Colonic mucosa (tissue), 4 donors: ENCODE measurements at places on chromosomes 3 and 15. TPM values are rescaled to one million over a fixed set of nuclear protein-coding genes. Genes with fewer than 3 reads are reported as not detected.

GPR27 gene
- total RNA-seq = 0.61 TPM

DNA sequence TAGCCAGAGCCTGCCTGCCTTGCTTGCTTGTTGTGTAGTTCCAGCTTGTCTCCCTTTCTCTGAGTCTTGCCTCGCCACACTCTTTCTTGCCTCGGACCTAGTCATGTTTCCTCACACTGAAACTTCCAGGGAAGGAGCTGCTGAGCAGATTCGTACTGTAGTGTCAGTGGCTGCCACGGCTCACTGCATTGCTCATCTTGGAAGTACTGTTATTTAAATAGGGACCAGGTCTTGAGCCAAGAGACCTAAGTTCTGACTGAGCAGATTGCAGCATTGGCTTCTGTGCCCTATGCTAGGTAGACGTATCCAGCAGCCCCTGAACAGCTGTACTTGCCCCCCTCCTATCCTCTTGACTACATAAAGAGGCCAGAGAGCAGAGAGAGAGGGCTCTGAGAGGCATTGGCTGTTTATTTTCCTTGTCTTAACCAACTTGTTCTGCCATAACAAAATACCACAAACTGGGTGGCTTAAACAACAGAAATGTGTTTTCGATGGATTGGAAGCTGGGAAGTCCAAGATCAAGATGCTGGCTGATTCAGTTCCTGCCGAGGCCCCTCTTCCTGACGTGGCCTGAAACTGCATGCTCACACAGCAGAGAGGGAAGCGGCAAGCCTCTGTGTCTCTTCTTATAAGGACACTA, 5.8 kb upstream of the RARRES1 start:
- no peak overlapping the region for H3K27ac ChIP-seq
- peaks cover 3% of the 10 kb centered on the region for H3K36me3 ChIP-seq
- H3K27me3 ChIP-seq = no peaks in the 10 kb centered on the region
- H3K4me3 ChIP-seq = no peak overlapping the region

DNA sequence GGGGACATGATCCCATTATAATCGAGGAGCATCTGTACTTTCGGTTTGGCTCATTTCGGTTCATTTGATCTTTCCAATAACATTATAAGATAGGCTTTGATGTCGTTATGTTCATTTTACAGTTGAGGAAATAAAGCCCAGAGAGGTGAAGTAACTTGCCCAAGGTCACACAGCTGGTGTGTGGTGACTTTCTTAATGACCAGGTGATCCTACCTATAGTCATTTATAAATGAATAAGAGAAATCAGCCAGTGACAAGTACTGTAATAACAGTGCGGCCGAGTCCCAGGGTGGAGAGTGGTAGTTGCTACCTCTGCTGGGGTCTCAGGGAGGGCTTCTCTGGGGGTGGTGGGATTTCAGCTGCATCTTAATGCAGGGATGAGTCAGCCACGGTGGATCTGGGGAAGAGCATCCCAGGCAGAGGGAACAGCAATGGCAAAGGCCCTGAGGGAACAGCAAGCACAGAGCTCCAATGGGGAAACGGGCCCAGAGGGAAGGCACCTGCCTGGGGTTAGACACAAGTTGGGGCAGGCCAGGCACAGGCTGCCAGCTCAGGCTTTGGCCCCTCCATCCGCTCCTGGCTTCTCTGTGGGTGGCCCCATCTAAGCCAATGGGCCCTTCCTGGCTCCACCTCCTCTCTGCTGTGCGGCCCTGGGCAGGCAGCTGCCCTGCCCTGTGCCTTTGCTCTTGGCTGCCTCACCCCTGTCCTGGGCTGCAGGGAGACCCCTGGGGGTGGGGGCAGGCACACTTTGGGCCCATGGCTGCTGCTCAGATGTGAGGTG, 1.1 kb upstream of the FBLN2 start:
- H3K27ac ChIP-seq = no peak overlapping the region
- H3K36me3 ChIP-seq = no peaks in the 10 kb centered on the region

GRCh38 chr15:40764629-40765103, 798 bp downstream of the GCHFR start:
- DNase-seq = no peak
- H3K36me3 ChIP-seq = no peaks in the 10 kb centered on the region
- peak overlapping the region; percentile 88 for H3K27ac ChIP-seq
- H3K27me3 ChIP-seq = no peaks in the 10 kb centered on the region
- H3K4me3 ChIP-seq = peak overlapping the region; percentile 59
- H3K4me1 ChIP-seq = peaks cover 24% of the 10 kb centered on the region

DNA sequence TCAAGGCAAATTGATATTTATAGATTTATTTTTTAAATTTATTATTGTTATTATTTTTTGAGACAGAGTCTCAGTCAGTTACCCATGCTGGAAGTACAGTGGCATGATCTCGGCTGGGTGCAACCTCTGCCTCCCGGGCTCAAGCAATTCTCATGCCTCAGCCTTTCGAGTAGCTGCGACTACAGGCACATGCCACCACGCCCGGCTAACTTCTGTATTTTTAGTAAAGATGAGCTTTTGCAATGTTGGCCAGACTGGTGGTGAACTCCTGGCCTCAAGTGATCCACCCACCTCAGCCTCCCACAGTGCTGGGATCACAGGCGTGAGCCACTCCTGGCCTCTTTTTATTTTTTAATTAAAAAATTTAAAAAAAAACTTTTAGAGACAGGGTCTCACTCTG, 19.0 kb downstream of the SPG21 start:
- H3K27ac ChIP-seq = no peak overlapping the region
- no peak overlapping the region for H3K4me3 ChIP-seq
- H3K27me3 ChIP-seq = no peaks in the 10 kb centered on the region
- peaks cover 4% of the 10 kb centered on the region for H3K36me3 ChIP-seq

- DNase-seq = no peak
- no peaks in the 10 kb centered on the region for H3K27me3 ChIP-seq
- H3K36me3 ChIP-seq = peaks cover 24% of the 10 kb centered on the region
- no peak overlapping the region for H3K27ac ChIP-seq
Observed at GRCh38 chr3:9739181-9739580, 7.6 kb downstream of the BRPF1 start.

DNA sequence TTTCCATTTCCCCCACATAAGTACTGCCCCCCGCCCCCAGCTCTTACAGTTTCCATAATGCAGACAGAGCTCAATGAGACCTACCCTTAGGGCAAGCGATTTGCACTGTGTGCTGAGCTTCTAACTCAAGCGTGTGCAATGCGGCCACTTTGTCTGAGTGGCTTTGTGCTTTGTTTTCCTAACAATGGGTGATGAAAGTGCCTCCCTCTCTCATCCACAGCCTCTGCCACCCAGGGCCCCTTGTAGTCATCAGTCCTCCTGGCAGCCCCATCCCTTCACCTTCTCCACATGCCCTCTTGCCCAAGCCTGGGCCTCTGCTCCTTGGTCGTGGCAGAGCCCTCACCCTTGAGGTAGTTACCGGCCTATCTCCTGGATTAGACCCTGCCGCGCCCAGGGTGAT, 17.2 kb downstream of the DAPK2 start:
- H3K27me3 ChIP-seq = no peaks in the 10 kb centered on the region
- no peaks in the 10 kb centered on the region for H3K36me3 ChIP-seq
- H3K4me3 ChIP-seq = no peak overlapping the region

DNA sequence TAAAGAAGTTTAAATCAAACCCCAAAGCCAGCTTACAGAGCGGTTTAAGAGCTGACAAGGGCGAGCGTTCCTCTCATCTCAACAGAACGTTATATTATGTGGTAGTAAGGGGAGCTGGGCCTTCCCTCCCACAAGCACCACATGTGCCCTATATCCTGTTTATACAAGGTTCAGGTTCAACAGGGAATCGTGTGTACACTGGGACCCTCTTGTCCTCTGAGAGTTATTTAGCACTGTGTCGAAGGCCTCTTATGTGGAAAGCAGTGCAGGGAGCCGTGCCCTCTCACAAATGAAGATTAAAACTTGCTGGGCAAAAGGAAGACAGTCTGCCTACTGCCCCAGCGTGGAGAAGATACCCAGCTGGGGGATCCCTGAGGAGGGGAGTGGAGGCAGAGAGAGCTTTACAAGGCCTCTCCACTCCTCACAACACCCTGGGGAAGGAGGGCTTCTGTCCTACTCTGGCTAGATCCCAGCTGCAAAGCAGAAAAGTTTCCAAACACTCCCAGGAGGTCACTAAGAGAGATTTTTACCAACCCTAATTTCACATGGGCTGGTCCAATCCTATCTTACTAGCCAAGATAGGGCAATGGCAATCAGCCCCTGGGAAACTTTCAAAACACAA, 2.9 kb downstream of the TLE3 start:
- H3K27ac ChIP-seq = peak overlapping the region; percentile 98
- DNase-seq = peak; percentile 42
- no peaks in the 10 kb centered on the region for H3K36me3 ChIP-seq

GRCh38 chr3:185807445-185808068, 17.3 kb downstream of the IGF2BP2 start:
- no peaks in the 10 kb centered on the region for H3K36me3 ChIP-seq
- no peaks in the 10 kb centered on the region for H3K4me1 ChIP-seq
- H3K4me3 ChIP-seq = no peak overlapping the region

DNA sequence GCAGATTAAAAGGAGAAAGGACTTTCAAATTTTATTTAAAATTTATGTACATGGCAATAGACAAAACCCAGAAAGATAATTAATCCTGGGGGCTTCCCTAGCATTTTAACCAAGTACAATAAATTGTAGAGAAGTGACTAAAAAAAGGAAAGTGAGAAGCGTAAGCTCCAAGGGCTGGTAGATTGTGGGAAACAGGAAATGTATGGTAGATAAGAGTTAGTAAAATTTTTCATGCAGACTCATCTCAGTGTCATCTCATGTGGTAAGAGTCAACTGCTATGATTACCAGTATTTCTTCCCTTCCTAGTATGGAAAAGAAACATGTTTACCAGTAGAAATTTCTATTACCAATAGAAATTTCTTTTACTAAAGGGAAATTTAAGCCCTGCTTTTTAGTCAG, 464.3 kb upstream of the AGTR1 start:
- H3K27me3 ChIP-seq = no peaks in the 10 kb centered on the region
- H3K27ac ChIP-seq = no peak overlapping the region
- H3K4me3 ChIP-seq = no peak overlapping the region
- DNase-seq = no peak

DNA sequence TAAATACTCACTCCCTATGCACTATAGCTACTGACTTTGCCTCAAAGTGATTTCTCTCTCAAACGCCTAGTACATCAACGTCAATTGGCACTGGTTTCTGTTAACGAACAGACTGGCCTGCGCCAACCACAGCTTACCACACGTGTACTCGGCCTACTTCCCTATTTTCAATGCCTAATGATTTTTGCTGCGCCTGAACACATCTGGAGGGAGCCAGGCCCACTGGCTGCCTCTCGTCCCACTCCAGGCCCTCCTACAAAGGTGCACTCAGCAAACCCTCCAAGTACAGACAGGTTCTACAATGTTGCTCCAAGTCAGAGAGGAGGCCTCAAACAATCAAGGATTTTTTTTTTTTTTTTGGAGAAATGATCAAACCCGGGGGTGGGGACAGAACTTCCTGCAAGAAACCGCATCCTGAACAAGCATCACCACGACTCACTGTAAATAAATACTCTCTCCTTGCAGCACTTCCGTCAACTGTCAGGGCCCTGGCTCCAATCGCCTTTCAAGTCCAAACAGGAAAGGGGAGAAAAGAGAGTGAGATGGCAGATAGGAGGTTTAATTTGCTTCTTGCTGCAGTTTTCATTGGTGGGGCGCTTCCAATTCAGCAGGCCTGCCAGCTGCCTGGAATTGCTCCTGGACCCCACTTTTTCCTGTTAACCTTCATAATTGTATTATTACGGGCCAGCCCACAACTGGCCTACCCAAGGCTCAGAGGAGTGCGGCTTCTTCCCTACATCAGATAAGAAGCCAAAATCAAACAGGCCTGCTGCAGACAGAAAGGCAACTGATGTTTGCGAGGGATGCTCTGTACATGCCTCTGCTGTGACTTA, 139.3 kb downstream of the FOXP1 start:
- H3K4me1 ChIP-seq = no peaks in the 10 kb centered on the region
- peak; percentile 52 for DNase-seq
- no peak overlapping the region for H3K4me3 ChIP-seq
- H3K27ac ChIP-seq = peak overlapping the region; percentile 42
- no peaks in the 10 kb centered on the region for H3K27me3 ChIP-seq

DNA sequence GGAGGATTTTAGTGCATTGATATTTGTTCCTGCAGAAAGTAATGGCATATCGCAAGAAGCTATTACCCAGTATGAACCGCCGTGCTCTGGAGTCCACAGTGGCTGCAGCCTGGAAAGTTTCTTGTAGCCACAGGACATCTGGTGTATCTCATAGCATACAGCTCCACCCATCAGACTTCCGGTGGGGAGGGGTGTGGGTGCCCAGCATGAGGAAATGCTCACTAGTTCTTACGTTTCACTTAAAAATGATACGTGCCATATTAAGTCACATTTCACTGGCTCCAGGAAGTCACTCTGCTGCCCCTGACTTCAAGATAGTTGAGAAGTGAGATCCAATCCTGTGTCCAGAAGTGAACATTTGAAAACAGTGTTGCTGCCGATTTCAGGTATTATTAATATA, 990.4 kb downstream of the GBE1 start:
- H3K4me1 ChIP-seq = no peaks in the 10 kb centered on the region
- H3K27me3 ChIP-seq = no peaks in the 10 kb centered on the region
- H3K27ac ChIP-seq = no peak overlapping the region
- no peak for DNase-seq
- no peak overlapping the region for H3K4me3 ChIP-seq

- H3K27me3 ChIP-seq = no peaks in the 10 kb centered on the region
- H3K36me3 ChIP-seq = no peaks in the 10 kb centered on the region
- H3K4me3 ChIP-seq = no peak overlapping the region
- DNase-seq = no peak
- no peak overlapping the region for H3K27ac ChIP-seq
Observed at GRCh38 chr3:59777667-59778077, 727.8 kb upstream of the CFAP20DC start.

GRCh38 chr3:52396907-52397591, 47.9 kb downstream of the SEMA3G start:
- no peak for DNase-seq
- peaks cover 3% of the 10 kb centered on the region for H3K4me1 ChIP-seq
- no peak overlapping the region for H3K27ac ChIP-seq
- H3K27me3 ChIP-seq = no peaks in the 10 kb centered on the region

GCSAM gene
- 0.17 TPM for total RNA-seq

INSYN1 gene
- total RNA-seq = 0.32 TPM

DNA sequence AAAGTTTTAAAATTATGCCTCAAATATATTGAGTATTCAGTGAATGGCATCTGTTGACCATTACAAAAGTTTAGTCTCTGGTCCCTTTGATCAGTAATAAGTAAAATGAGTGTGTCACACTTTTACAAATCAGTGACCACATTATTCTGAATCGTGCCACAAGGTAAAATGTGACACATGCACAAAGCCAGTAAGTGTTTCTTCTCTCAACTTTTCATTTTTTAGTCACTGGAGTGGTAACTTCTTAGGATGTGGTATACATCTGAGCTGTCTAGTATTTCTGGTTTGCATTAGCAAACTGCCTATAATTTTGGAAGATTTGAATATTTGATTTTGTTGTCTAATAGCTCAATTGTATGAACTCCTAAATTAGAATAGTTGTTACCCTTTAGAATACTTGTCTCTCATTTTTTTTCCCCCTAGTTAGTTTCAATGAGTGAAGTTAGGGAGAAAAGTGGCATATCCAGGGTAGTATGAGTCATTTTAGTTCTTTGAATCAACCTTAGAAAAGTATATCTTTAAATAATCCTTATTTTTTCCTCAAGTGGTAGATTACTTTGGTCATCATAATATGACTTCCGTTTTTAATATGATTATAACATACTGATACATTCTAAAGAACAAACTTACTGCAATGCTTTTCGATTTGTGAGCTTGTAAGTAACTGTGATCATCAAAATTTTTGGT, 18.1 kb downstream of the DNAJC13 start:
- no peak overlapping the region for H3K4me3 ChIP-seq
- DNase-seq = no peak
- H3K36me3 ChIP-seq = no peaks in the 10 kb centered on the region
- no peaks in the 10 kb centered on the region for H3K4me1 ChIP-seq
- peak overlapping the region; percentile 0 for H3K27ac ChIP-seq
